ENCODE measurements at places on chromosomes 16 and 17. TPM values are rescaled to one million over a fixed set of nuclear protein-coding genes. Genes with fewer than 3 reads are reported as not detected.

- no peak for DNase-seq
These were observed 78.8 kb downstream of the WIPI1 start for GRCh38 chr17:68378268-68379176.

GRCh38 chr17:364766-365165, 12.2 kb upstream of the RPH3AL start:
- DNase-seq = no peak

CFDP1 gene
- total RNA-seq = 35.4 TPM

TEKT5 gene
- total RNA-seq = not detected

DNA sequence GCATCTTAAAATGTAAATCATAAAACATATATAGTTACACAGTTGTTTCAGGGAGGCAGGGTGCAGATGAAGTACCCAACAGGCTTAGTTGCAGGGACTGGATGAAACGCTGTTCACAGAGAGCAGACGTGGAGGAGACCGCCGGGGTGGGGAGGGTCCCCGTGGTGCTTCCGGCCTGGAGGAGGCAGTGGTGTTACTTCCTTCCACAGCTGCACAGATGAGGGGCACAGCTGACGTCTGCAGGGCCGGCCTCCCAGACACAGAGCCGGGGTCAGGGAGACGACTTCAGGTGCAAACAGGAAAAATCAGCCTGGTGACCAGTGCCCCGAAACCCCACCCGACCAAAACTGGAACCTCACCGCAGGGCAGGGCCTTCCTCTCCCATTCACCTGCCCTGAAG, 17.1 kb downstream of the SPIRE2 start:
- DNase-seq = no peak

DNA sequence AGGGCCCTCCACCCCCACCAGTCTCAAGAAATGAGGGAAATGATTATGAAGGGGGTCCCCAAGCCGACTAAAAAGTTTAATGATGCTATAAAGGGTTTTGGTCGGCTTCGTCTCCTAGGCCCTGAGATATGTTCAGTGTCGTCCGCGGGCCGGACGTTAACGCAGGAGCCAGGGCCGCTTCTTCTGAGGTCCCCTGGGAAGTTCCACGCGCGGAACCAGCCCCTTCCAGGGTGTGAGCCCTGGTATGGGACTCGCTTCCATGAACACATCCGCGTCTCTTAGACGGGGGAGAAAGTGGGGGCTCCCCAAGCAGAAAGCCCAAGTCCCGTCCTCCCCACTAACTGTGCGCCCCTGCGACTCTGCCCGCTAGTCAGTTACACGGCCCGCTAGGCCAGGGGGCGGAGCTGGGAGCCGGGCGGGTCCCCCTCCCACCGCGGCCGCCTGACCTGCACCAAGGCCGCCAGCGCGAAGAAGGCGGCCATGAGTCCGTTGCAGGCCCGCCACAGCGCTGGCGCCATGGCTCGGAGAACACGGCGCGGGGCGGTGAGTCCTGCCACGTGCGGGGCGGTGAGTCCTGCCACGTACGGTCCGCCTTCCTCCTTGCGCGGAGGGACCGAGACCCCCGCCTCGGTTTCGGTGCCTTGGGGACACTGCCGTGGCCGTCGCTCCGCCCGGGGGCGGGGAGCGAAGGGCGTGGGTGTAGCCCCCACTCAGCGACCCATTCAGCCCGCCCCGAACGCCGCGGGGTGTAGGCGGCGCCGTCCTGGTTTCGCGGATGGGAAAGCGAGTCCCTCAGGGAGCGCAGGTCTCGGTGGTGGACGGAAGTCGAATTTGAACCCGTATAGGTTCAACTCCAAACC, at the start of gene TMEM220:
TMEM220 (minus strand) TSS at position 690 of the 860 bp plus-strand sequence; CDS start at position 518, 172 bp downstream.
- DNase-seq = peak; percentile 10

DNA sequence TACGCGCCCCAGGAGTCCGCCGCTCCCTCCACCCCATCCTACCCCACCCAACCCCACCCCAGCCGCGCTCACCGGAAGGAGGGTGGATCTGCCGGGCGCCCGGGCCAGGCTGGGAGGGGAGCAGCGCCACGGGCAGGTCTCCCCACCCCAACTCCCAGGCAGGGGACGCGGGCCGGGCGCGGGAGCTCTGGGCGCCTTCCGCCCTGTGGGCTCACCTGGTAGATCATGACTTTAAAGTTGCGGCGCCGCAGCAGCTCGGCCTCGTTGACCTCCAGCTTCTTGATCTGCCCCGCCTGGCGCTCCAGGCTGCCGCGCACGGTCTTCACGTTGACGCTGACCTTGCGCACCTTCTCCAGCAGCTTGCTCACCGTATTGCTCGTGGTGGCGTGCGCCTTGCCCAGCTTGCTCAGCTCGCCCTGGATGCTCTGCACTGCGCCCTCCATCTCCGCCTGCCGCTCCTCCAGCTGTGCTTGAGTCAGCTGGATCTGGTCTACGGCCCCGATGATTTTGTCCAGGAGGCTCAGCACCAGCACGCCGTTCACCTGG, 571 bp downstream of the CAVIN1 start:
- DNase-seq = no peak

GRCh38 chr17:75456039-75456416, 407 bp upstream of the TMEM94 start:
- no peak for DNase-seq

GRCh38 chr17:3896108-3896967, 3.5 kb upstream of the CAMKK1 start:
- no peak for DNase-seq

DNA sequence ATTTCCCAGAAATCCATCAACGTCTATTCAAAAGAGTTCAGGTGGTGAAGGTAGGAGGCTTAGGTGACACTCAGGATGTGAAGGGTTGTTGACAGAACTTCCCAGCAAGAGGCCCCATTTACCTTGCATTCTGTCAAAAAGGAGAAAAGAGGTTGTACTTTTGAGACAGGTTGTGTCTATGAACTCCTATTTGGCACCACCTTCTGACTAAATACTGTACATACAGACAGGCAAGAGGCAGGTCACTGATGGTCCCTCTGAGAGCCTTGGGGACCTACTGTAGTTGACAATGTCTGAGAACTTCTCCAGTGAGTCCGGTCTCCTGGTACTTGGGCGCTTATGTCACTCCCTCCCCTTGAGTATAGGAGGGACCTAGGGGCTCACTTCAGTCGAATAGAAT, 479.3 kb upstream of the ZFHX3 start:
- no peak for DNase-seq

ADAMTS18 gene
- total RNA-seq = 0.05 TPM
